Muscle of arm (tissue), 14 donors: ENCODE measurements at places on chromosomes 6 and 20.
A peak's percentile ranks its signal among the peaks of the same experiment; 100 is the strongest.

- DNase-seq, result no peak
These were observed 59.5 kb upstream of the BMP2 start for GRCh38 chr20:6708010-6708409.

GRCh38 chr20:17952692-17953684 lies 15.6 kb downstream of the SNX5 start:
- no peak for DNase-seq

GRCh38 chr6:150347845-150348244 lies 21.0 kb upstream of the IYD start:
- DNase-seq, result no peak

DNA sequence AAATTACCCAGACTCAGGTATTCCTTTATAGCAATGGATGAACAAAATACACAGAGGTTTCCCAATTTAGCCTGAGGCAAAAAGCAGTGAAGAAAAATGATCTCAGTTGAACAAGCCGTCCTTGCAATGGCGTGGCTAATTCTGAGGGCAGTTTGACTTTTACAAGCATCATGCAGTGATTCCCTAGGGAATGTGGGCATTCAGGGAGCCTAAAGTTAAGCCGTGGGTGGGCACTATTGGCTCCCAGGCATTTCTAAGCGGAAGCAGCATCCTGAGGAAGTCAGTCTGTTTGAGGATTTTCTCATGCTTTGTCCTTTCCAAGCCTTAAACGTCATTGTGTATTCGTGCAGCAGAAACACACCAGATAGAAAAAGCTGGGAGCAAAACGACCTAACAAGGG lies 133.9 kb downstream of the MYLK4 start:
- DNase-seq, result no peak

DNA sequence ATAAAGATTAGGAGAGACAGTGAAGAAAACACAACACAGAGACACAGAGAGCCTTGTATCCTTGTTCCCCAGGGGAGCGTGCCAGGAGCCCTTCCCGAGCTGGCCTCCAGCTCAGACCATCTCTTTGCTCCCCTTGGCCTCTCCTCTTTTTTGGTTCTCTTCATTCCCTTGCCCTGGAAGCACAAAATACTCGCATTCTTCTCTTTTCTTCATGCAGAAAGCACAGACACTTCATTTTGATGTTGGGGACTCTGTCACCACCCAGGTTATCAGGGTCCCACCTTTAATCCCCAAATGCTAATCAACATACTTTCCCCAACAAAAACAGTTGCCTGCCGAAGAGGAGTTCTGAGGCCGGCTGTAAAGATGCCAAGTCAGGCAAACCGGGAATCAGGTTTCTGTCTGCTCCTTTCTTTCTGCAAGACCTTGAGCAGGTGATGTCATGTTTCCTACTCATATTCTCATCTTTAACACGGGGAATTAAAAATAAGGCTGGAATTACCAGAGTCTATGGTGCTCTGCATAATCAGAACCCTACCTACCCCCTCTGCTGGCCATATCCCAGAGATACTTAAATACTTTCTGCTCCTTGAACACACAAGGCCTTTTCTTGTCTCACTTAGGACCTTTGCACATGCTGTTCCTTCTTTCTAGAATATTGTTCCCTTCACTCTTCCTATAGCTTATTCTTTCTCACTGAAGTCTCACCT lies 21.7 kb downstream of the TGM6 start:
- DNase-seq, result peak; percentile 16

- no peak for DNase-seq
These were observed 655.0 kb downstream of the COL12A1 start for GRCh38 chr6:74550821-74551220.

DNA sequence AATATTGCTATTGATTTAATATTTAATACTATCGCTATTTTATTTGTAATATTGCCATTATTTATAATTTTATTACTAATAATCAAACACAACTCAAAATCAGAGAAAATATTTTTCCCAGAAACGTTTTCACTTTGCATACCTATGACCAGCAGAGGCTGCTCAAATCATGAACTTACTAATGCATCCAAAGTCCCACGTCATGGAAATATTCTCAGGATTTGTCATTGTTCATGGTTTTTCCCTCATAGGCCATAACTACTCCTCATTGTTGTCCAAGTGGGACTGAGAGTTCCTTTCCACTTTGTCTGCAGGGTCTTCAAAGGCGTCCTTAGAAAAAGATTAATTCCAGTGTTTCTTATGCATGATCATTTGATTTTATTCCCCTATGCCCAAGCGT lies 344.8 kb downstream of the THBS2 start:
- DNase-seq, result peak; percentile 74

- DNase-seq, result no peak
These were observed 166.7 kb upstream of the LRFN2 start for GRCh38 chr6:40753675-40754448.

DNA sequence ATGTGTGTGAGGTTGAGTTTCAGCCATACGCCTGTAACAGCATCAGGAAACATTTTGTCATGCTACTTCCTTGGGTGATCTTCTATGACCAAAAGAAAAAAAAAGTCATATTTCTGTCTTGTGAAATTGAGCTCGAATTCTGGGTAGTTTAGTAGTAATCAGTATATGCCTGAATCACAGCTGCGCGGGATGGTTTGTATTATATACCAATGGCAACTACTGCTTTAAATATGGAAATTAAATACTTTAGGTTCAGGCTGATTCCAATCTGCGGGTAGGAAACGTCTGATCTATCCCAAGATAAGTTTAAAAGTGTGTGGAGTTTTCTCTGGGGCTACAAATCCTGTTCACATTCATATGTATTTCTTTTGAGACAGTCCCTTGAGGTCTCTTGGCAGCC lies 115.6 kb upstream of the FERMT1 start:
- DNase-seq, result no peak

- peak; percentile 47 for DNase-seq
These were observed 249.2 kb downstream of the CDC5L start for GRCh38 chr6:44636561-44637248.

GRCh38 chr6:13260101-13260598 lies 68.2 kb downstream of the TBC1D7 start:
- DNase-seq, result no peak

GRCh38 chr6:89257346-89257745 lies 40.2 kb upstream of the GABRR1 start:
- no peak for DNase-seq

GRCh38 chr6:80767808-80768207 lies 661.3 kb downstream of the BCKDHB start:
- DNase-seq, result peak; percentile 59

- no peak for DNase-seq
These were observed 516 bp downstream of the TMEM151B start for GRCh38 chr6:44270526-44271405.

GRCh38 chr6:161091151-161091550 lies 99.6 kb downstream of the MAP3K4 start:
- no peak for DNase-seq

DNA sequence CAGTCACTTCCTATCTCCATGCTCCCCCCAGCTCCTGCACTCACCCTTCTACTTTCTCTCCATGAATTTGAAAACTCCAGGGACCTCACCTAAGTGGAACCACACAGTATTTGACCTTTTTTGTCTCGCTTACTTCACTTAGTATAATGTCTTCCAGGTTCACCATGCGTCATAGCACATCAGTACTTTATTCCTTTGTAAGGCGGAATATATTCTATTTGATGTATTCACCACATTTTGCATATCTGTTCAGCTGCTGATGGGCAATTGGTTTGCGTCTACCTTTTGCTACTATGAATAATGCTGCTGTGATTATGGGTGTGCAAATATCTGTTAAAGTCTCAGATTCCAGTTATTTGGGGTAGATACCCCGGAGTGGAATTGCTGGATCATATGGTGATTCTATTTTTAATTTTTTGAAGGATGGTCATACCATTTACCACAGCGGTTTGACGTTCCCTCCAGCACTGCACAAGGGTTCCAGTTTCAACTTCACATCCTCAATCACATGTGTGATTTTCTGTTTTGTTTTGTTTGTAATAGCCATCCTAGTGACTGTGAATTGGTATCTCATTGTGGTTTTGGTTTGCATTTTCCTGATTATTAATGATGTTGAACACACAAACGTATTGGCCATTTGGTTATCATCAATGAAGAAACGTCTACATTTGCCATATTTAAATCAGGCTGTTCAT lies 20.3 kb upstream of the SYNDIG1 start:
- no peak for DNase-seq

DNA sequence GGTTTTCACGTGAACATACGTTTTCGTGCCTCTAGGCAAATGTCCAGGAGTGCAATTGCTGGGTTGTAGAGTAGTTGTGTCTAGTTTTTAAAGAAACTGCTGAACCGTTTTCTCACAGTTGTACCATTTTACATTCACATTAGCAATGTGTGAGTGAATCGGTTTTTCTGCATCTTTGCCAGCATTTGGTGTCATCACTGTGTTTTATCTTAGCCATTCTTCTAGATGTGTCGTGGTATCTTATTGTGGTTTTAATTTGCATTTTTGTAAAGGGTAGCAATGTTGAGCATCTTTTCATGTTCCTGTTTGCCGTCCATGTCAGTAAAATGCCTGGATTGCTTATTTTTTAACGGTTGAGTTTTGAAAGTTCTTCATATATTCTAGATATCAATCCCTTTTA lies 10.2 kb downstream of the DOK5 start:
- DNase-seq, result no peak

- no peak for DNase-seq
These were observed 37.9 kb upstream of the SLC23A2 start for GRCh38 chr20:5039255-5039657.

DNA sequence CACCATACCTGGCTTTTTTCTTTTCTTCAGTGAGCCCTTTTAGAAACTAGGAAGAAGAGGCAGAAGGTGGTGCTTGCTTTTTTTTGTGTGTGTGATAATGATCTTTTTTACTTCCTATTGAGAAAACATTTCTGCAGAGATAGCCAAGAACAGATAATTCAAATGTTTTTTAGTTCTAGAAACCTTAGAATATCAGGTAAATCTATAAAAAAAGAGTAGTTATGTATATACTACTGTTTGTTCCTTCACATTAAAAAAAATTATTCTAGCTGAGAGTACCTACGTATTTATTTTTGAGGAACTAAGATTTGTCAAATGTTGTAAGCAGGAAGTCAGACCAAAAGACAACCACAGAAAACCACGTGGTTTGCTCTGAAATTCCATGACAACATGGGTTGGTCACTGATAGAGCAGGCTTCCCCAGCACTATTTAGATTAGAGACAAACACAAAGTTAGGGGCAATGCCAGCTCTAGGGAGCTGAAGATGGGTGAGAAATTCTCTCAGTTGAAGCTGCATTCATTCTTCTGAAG lies 12.8 kb downstream of the STK4 start:
- DNase-seq, result no peak

GRCh38 chr6:163366288-163366687 lies 48.2 kb upstream of the QKI start:
- DNase-seq, result no peak

DNA sequence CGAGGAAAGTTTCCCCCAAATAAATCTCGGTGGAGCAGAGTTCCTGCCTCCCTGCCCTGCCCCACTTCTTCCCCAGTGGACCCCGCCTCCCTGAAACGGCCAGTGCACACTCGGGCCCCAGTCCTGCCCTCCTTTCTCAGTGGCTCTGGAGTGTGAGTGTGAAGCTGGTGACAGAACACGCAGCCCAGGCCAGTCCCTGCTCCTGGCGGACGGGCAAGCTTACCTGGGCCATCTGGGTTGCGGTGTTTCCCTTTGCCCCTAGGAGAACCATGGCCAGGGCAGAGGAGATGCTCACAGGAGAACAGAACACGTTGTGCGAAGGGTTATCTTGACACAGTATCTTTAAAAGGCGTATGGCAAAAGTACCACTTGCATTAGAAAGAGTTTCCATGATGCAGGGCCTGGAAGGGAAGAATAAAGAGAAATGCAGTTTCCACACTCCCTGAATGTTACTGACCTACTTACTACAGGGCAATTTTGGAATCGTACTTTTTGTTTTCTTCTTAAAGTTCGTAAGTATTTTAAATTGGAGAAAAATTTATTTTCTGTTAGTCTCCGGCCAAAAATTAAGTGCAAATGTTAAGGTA lies 2.8 kb downstream of the SERPINB9 start:
- DNase-seq, result no peak
